Mesangial cell (primary cell): ENCODE measurements at places on chromosomes 12 and 14. TPM values are rescaled to one million over a fixed set of nuclear protein-coding genes. Genes with fewer than 3 reads are reported as not detected.

Gene BATF
- not detected in 2 replicates for total RNA-seq

Gene KRT74
- not detected in 2 replicates for total RNA-seq

Gene TSPAN19
- 0.13 TPM in 1 of 2 replicates, not detected in the other for total RNA-seq

Gene TUNAR
- total RNA-seq: not detected in 2 replicates

Gene CLEC1B
- total RNA-seq: not detected in 2 replicates

Gene OR6C4
- not detected in 2 replicates for total RNA-seq
